ENCODE measurements at places on chromosomes 4 and X.

DNA sequence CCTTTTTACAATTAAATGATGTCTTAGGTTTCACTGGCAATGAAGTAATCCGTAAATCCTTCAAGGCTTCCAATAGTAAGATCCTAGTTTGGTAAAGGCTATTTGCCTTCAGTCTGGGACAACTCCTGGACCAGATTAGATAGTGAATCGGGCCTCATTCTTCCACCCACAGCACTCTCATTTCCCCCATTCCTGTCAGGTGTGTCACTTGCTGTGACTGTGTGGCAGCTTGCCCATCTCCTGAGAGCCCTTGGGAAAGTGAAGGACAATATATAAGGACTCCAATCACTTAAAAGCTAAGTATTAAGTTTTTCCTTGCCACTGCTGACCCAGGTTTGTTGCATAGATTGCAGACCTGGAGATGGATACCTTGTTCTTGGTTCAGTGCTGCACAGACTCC, 3.3 kb upstream of the GASK1B start:
- no peak for DNase-seq

- DNase-seq, result no peak
Measured at GRCh38 chr4:116829187-116829586, 256.2 kb downstream of the TRAM1L1 start.

DNA sequence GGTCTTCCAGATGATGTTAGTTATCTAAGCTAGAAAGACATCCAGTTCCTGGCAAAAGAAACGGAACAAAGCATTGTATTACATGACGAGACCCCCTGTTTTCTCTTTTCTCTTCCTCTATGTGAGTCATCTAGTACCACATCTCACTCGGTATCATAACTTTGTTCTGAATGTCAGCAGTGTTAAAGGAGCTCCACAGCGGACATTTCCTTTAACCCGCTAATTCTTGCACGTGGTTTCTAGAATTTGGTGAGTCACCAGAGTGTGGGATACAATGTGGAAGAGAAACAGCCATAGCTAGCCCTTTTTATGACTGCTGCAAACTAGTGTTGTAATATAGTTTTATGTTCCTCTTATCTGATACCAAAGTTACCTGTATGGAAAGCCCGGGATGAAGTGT, 243.7 kb downstream of the TENM3 start:
- DNase-seq, result no peak

GRCh38 chrX:154804957-154805695, at the start of gene MPP1:
MPP1 (minus strand) TSS chrX:154805485; CDS start chrX:154805373, 112 bp downstream.
- DNase-seq, result peak; percentile 73

DNA sequence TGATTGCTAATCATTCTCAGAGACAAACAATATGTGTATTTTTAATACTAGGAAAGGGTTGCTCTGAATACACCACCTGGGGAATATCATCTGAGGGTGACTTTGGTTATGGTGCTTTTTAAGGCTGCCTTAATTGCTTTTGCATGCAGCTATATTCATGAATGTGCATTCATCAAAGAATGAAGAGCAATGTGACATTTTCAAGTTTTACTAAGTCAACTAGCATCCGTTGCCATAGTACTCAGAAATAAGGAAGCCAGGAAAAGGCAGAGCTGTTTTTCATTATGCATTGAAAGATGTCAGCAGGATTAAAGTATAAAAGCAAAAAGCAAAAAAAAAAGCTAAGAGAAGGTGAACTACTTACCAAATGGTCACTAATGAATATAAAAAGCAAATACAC, 67.4 kb upstream of the PCDH18 start:
- no peak for DNase-seq

GRCh38 chr4:41430792-41431191, 107.2 kb upstream of the LIMCH1 start:
- DNase-seq, result no peak

- no peak for DNase-seq
Measured at GRCh38 chr4:38788317-38788716, 5.5 kb upstream of the TLR10 start.

- no peak for DNase-seq
Measured at GRCh38 chrX:15956681-15957080, 102.1 kb upstream of the AP1S2 start.

- no peak for DNase-seq
Measured at GRCh38 chr4:39274503-39274902, 91.7 kb downstream of the RFC1 start.

DNA sequence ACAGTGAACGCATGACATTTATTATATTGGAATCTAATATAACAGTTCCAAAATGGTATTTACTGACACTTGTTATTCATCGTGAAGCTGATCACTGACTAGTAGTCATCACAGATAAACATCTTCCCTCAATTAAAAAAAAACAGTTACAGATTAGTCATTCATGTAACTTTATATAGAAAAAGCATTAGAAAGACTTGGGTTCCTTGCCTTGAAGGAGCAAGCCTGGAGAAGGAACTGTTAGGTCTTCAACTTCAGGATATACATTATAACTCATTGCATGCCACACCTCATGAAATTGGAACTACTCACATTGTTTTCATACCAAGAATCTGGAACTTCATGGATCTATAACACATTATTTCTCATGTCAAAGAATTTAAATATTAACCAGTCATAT, 317.7 kb downstream of the CCSER1 start:
- DNase-seq, result no peak

GRCh38 chr4:48495941-48496340, 5.9 kb downstream of the ZAR1 start:
- no peak for DNase-seq

GRCh38 chr4:184420881-184421416, 53.4 kb downstream of the IRF2 start:
- DNase-seq, result no peak

- no peak for DNase-seq
Measured at GRCh38 chr4:158080354-158080753, 92.5 kb downstream of the GASK1B start.

- DNase-seq, result no peak
Measured at GRCh38 chr4:153024466-153024865, 88.3 kb downstream of the FHDC1 start.

DNA sequence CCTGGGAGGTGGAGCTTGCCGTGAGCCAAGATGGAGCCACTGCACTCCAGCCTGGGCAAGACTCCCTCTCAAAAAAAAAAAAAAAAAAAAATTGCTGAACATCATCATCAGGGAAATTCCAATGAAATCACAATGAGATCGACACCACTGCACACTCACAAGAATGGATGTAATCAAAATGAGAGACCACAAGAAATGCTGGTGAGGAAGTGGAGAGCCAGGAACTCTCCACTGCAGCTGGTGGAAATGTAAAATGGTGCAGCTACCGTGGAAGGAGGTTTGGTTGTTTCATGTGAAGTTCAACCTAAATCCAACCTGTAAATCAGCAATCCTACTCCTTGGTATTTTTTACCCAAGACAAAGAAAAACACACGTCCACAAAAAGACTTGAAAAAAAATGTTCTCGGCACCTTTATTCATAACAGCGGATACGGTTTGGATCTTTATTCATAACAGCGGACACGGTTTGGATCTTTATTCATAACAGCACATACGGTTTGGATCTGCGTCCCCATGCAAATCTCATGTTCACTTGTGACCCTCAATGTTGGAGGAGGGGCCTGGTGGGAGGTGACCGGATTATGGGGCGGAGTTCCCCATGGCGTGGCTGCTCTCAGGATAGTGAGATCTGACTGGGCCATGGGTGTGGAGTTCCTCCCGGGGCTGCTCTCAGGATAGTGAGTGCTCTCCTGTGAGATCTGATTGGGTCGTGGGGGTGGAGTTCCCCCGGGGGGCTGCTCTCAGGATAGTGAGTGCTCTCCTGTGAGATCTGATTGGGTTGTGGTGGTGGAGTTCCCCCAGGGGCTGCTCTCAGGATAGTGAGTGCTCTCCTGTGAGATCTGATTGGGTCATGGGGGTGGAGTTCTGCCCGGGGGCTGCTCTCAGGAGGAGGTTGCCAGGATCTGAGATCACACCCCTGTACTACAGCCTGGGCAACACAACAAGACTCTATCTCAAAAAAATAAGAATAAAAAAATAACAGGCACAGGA, 7.7 kb downstream of the GAK start:
- DNase-seq, result no peak

DNA sequence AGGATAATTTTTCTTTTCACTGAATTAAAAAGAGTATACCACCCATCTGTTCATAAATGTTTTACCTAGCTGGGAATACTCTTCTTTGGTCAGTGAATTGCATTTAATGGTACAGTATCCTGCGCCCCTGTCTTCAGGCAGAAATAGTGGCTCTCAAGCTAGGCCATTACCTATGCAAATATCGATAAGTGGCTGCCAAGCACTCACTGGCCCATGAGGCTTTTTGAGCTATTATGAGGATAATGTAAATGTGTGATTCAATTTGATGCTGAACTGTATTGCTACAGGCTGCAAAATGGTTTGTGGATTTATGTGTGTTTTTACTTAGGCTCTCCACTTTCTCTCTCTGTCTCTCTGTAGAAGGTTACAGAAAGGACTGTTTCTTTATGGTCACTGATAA, 30.1 kb upstream of the MTMR1 start:
- DNase-seq, result no peak

- no peak for DNase-seq
Measured at GRCh38 chrX:139170526-139171173, 359.9 kb upstream of the F9 start.

DNA sequence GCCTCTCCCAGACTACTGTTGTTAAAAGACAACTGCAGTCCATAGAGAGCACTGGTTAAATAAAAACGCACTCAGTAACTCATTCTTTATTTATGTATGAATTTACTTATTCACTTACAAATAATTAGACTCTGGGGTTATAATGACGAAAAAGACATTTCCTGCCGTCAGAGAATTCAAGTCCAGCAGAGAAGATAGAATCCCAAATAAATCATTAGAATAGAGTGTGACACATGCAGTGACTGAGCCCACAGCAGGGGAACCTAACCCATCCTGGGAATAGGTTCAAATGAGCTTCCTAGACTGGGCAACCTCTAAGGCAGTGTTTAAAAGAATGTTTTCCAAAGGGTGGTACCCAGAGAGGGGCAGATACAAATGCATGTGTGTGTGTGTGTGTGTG, 53.9 kb downstream of the FGFBP1 start:
- DNase-seq, result no peak

DNA sequence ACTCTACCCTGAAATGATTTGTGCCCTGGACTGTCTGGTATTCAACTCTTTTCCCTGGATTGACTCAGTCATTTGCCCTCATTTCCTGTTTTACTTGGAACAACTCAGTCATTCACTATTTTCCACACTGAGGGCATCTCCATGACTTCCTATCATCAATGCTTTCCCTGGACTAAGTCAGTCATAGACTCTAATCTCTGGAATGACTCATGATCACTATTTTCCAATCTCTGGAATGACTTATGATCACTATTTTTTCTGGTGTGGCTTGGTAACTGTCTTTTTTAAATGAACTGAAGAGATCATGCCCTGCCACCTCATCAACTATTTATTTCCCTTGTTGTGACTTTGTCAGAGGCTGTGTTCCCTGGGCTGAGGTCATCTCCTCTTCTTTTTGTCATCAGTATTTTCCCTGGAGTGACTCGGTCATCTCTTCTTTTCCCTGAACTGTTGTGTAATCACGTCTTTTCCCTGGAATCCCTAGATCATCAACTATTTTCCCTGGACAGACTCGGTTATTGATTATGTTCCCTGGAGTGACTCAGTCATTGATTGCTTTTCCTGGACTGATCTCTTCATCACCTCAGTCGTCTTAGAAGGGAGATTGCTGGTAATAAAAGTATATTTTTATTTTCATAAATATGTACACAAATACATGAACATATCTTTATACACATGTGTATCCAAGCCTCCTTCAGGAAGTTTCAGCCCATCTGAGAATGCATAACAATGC, 327.1 kb upstream of the VCX start:
- no peak for DNase-seq

DNA sequence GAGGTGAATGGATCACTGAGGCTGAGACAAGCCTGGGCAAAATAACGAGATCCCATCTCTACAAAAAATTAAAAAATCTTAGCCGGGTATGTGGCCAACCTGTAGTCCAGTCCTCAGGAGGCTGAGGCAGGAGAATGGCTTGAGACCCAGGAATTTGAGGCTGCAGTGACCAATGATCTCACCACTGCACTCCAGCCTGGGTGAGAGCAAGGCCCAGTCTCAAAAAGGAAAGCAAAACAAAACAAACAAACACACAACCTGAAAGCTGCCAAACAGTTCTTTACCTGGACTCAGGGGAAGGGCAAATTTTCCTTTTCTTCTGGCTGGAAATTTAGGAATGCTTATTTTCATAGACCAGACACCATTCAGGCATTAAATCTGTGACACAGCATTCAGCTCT, 163.1 kb upstream of the FAT1 start:
- DNase-seq, result no peak

- no peak for DNase-seq
Measured at GRCh38 chrX:151879856-151880255, 32.8 kb upstream of the MAGEA4 start.

DNA sequence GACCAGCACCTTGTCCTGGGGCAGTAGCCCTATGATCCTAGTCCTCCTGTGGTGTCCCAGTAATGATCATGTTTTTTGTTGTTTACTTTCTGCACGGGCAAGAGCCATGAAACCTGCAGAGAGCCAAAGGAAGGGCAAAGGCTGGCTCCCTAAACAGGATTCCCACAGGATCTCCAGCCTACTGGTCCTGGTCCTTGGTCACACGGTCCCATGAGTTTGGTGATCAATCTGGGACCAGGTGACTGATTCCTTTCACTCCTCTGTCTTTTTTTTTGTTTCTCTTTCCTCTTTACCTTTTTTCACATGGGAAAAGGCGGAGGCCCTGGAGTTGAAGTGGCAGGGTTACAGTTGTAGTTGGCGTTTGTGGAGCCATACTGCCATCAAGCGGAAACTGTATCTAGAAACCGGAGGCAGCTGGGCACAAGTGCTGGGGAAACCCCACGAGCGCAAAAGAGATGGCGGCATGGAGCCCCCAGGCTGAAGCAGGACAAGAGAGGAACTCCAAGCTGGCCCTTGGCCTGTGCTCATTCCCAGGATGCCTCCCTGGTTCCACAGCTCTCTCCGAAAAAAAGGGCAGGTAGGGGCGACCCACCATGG, 34.6 kb downstream of the NBDY start:
- no peak for DNase-seq

DNA sequence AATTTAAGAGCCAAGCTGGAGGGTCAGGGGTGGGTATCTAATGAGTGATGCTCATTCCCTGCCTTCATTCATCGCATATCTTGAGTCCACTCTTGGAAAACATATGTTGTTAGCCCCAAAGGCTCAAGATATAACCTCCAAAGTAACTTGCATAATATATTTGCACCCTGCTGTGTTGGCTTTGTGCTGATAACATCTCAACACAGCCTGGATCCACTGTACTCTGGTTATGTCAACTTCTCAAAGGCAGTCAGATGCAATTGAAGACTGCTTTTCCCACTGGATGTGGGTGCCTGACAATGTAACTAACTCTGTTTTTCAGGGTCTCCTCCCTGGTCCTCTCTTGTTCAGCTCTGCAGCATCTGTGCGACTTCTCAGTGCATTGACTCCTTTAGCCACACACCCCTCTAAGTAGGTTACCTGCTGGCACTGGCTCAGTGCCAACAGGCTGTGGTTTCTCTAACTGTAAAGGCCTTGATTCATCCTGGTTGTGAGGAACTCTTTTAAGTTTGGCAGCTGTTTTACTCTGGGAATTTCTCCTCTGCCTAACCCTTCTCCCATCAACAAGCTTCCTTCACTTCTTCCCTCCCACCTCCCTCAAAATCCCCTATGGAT, 28.1 kb downstream of the SLC16A2 start:
- peak; percentile 2 for DNase-seq

Measured in stimulated activated CD4-positive, alpha-beta T cell treated with anti-CD3 and anti-CD28 coated beads, Interleukin-4, amount 100 ng/mL, for 4 hours (primary cell).